Stimulated activated CD4-positive, alpha-beta T cell treated with anti-CD3 and anti-CD28 coated beads, Interleukin-2, amount 100 ng/mL, for 48 hours (primary cell): ENCODE measurements at places on chromosomes 2 and 18.

GRCh38 chr2:43224571-43225092 is 1.8 kb downstream of the ZFP36L2 start:
- no peak for DNase-seq

- no peak for DNase-seq
Observed at GRCh38 chr18:23998018-23998417, 16.5 kb upstream of the TTC39C start.

DNA sequence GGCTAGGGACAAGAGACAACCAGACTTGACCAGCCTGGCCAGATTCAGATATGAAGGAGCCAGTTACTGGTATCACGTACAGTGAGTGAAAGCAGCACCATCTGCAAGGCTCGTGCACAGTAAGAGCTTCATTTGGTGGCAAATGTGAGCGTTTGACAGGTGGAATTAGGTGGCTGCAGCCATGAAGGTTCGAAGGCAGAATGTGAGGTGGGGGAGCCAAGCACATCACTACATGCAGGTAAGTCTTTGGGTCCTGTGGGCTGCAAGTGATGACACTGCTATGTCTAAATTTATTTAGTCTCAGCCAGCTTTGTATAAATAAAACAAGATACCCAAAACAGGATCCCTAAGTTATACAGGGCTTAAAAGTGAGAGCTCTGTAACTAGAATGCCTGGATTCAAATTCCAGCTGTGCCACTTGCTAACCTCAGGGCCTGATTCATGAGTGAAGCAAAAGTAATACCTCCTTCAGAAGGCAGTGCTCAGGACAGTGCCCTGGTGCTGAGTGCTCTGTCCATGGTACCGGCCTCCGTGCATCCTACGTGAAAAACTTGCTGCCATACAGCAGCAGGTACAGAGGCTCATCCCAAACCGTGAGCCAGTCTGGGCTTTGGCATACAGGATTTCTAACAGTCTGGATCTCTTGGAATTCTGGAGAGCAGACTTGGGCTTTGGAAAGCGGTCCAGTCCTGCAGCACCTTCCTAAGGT is 18.6 kb downstream of the DDX18 start:
- no peak for DNase-seq

DNA sequence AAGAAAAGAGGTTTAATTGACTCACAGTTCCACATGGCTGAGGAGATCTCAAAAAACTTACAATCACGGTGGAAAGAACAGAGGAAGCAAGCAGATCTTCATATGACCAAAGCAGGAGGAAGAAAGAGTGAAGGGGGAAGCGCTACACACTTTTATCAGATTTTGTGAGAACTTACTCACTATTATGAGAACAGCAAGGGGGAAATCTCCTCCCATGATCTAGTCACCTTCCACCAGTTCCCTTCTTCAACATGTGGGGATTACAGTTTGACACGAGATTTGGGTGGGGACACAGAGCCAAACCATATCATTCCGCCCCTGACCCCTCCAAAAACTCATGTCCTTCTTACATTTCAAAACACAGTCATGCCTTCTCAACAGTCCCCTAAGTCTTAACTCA is 54.2 kb downstream of the G6PC2 start:
- no peak for DNase-seq

GRCh38 chr2:197107291-197108269 is 181.1 kb upstream of the PGAP1 start:
- no peak for DNase-seq

- DNase-seq: no peak
Observed at GRCh38 chr2:55157474-55157884, 74.6 kb downstream of the CLHC1 start.

DNA sequence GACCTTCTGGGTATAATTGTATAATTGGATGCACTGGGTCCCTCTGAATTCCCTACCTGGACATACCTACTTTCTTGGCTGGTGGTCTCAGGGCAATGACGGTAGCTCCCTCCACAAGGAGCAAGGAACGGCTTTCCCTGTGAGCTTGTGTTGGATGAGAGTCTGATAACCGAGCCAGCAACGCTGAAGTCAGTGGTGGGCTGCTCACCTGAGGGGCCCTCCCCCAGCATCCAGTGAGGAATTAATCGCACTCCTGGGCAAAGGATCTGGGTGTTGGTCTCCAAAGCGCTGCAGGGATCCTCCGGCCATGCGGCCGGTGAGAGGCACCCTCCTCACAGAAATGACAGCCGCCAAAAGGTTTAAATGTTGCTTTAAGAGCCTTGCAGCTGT is 47.1 kb downstream of the LONRF2 start:
- no peak for DNase-seq

DNA sequence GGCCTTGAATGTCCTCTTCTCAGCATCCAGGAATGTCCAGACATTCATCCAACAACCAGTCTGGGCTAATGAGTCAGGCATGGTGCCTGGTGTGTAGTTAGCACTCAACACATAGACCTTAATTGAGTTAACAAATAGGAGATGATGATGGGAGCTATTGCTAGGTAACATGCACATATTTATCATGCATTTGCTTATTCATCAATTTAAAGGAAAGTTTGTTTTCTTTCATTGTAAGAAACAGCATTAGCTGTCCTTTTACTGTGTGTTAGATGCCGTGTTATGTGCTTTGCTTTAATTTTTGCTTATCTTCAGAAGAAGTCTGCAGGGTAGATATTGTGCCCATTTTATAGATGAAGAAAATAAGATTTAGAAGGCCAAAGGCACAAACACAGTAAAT is 43.2 kb downstream of the TSN start:
- no peak for DNase-seq

- DNase-seq: no peak
Observed at GRCh38 chr2:8252997-8253694, 428.7 kb upstream of the ID2 start.

DNA sequence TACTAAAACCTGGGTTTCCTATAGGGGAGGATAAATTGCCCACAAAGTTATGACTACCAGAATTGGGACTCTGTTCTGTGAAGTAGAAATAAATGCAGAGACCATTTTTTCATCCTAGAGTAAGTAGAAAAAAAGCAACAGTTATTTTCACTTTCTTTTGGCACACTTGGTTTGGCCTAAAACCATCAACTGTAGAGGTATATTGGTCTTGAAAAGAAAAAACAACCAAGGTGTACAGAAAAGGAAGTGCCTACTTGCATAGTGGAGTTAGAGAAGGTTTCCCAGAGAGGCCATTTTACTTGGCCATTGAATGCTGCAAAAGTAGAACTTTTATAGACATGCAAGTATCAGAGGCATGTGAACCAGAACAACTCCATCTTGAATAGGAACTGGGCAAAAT is 89.4 kb upstream of the TACR1 start:
- DNase-seq: no peak

DNA sequence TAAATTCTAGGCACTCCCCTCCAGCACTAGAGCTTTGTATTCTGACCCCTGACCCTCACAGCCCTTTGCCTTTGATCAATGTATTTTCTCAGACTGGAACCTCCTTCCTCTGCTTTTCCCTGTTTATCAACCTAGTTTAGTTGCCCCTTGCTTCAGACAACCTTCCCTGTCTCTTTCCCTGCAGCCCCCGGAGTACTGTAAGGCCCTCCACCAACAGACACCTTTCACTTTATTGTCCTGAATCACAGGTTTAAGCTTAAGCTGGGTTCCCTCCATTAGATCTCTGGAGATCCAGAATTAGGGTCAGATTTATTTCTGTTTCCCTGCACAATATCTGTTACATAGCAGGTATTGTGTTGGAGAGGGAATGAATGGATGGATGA is 140.2 kb downstream of the DDX1 start:
- no peak for DNase-seq

DNA sequence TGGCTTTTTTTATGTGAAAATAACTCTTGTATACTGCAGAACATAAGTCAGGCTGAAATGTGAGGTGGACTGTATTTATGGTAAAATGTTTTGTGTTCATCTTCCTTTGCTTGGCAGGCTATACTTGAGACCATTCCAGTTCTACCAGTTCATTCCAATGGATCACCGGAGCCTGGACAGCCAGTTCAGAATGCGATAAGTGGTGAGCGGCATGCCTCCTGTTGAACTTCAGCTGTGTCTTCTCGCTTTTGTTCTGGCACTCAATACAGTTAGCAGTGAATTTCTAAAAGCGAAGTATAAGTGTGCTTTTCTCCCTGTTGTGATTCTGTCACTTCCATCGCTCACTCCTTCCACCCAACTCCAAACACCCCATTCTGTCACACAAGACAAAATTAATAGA is 138.5 kb downstream of the ARHGAP28 start:
- DNase-seq: no peak

DNA sequence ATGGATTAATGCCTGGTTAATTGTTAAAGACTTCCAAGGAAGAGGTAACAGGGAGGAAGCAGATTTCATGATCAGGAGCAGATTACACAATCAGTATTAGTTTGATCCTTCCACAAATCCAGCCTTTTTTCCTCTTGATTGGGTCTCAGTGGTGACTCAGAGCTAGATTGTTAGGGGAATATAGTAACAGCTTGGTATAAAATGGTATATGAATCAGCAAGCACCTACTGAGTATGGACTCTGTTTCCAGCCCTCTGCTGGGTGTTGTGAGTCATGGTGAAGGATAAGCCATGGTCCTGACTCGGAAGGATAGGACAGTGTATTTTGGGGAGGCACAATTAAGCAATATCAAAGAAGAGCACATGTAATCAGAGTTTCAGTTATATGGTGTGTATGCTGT is 272.4 kb upstream of the DPP10 start:
- no peak for DNase-seq

GRCh38 chr18:9642799-9643462 is 28.6 kb upstream of the PPP4R1 start:
- DNase-seq: no peak

DNA sequence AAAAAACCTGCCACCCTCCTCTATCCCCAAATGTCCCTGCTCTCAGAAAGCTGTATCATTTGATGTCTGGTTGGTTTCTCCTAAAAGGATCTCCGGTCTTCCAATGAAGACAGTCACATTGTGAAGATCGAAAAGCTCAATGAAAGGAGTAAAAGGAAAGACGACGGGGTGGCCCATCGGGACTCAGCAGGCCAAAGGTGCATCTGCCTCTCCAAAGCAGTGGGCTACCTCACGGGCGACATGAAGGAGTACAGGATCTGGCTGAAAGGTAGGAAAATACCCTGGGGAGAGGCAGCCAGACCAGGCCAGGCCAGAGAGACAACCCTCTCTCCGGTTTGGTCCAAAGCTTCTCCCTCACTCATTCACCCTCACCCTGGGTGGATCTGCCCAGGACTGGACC is 10.3 kb downstream of the SLC14A2 start:
- DNase-seq: no peak

DNA sequence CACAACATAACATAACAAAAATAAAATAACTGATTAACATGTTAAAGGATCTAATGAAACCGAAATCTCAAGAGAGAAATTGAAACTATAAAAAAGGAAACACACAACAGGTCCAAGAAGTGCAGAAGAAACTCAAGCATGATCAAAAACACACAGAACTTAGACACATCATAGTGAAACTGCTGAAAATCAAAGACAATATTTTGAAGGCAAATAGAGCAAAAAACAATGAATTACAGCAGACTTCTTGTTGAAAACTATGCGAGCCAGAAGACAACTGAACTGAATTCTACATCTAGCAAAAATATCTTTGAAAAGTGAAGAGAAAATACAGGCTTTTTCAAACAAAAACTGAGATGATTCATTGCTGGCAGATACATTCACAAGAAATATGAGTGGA is 61.3 kb downstream of the UGP2 start:
- DNase-seq: no peak

DNA sequence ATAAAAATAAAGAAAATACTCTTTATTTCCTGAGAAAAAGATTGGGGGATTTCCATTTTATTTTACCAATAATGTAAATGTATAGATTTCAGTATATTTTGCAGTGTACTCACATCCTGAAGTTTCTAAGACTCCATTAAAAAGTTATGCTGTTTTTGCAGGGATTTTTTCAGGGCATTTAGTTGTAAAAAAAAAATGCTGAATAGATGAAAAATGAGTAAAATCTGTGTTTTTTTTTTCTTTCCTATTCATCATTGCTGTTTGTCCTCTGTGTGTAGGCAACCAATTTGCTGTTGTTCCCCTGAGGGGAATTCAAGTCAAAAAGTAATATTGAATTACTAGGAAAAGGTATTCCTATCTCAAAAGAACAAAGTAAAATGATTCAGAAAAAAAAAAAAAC is 66.3 kb downstream of the MEIS1 start:
- no peak for DNase-seq
